HS-27A (cell line): ENCODE measurements at places on chromosomes 1 and 21.

DNA sequence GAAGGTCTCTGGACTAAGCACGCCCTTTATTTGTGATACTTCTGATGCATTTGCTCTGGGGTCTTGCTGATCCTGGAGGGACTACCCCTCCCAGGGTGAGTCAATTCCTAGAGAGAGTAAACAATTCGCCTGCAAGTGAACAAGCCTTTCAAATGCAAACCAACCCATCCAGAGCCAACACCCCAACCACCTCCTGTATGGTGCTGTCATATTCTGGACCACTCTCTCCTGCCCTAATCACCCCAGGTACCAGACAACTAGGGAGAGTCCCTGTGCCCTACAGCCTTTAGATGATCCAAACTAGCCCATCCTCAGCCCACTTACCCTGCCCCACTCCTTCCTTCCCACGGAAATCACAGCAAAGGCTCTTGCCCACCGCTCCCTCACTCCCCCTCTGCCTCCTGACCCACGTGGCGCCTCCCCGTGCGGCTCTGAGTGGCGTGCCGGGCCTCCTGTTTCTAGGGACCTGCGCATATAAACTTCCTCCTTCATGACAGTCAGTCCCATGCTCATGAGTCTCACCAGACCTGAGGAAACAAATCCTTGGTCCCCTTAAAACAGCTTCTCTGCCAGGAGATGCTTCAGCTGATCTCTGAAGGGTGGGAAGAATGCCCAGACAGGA lies 37.2 kb downstream of the ACTA1 start:
- no peak for DNase-seq

- DNase-seq = no peak
Measured at GRCh38 chr1:112938210-112938609, 17.8 kb downstream of the SLC16A1 start.

- DNase-seq = no peak
Measured at GRCh38 chr1:204584699-204585372, 68.6 kb downstream of the MDM4 start.

GRCh38 chr1:27299385-27300271 lies 22.3 kb upstream of the TMEM222 start:
- peak; percentile 66 for DNase-seq

DNA sequence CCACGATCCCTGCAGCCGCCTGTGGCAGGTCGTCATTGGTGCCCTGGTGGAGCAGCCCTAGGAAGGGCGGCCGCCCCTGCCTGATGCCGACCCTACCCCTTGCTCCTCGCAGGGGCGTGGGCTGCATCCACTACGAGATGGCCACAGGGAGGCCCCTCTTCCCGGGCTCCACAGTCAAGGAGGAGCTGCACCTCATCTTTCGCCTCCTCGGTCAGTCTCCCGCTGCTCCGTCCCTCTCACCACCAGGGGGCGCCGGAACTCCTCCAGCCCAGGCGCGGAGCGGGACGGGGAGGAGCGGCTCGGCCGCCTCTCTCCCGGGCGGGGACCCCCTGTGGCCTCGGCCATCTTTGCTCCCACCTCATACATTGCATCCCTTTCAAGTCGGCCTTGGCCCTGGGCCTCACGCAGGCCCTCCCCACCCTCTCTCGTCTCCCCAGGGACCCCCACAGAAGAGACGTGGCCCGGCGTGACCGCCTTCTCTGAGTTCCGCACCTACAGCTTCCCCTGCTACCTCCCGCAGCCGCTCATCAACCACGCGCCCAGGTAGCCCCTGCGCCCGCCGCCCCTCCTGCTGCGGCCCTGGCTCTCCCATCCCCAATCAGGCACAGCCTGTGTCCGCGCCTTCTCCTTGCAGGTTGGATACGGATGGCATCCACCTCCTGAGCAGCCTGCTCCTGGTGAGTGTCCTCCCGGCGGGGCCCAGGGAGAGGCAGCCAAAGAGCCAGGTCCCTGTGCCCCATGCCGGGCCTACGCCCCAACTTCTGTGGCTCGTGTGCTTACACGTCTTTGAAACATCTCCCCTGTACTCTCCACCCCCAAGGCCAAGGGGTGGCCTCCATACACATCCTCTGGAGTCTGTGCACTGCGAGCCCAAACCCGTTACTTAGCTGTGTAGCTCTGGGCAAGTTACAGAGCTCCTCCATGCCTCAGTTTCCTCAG lies 24.7 kb downstream of the CDK18 start:
- no peak for DNase-seq

DNA sequence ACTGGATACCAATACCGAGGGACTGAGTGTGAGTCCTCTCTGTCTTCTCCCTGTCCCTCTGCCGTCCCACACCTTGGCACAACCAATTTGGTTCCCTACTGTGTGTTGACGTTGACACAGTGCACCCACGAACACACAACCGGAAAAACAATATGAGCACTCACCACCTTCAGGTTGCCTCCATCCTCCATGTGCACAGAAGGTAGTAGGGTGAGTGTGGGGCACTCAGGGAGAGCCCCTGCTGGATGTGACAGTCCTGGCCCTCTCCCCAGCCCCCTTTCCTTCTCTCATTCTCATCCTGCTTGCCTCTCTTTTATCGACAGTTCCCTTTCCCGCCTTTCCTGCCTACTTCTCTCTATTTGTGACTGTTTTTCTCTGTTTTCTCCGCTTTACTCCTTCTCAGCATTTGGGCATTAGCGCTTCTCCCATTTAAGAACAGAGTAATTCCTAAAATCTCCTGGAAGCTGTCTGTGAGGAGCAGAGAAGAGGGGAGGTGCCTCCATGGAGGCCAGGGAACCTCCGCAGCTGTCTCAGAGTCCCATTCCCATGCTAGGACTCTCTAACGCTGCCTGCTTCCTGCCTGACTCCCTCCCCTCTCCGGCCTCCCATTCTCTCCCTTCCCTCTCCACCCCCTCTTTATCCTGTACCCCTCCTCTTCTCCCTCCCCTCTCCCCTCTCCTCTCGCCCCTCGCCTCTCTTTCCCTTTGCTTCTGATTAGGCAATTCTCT lies 16.4 kb downstream of the CADM3 start:
- DNase-seq = no peak

DNA sequence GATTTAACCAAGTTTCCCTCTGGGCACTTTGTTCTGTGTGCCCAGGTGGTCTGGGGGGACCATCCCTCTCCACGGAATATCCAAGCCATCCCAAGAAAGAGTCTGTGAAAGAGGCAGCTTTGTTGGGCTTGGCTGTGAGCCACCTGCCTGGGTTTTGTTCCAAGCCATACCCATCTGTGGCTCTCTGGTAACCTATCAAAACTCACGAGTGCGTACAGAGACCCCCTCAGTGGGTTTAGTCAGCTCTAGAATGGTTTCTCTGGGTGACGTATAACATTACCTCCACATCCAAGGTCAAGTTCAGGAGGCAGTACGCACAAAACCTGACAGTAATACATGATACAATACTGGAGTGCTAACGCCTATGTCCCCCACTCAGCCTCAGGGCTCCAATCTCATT lies 54.2 kb downstream of the DNTTIP2 start:
- DNase-seq = no peak

- no peak for DNase-seq
Measured at GRCh38 chr1:232715154-232715553, 85.2 kb upstream of the SIPA1L2 start.

DNA sequence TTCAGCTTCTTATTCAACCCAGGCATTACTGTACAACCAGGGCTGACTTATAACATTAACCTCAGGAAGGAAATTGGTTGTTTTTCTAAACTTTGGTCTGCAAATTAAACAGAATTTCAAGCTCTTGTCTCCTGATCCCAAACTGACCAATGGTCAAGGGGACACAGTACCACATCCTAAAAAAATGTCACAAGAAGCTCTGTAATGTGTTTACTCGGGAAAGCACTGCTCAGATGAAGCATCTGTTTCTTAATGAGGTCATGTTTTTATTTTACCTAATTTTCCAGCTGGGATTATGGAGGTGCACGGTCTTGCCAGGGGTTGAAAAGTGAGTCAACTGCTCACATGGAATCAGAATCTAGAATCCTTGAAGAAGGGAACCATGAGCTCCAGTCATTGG lies 18.7 kb downstream of the ADAMTS5 start:
- DNase-seq = no peak

- no peak for DNase-seq
Measured at GRCh38 chr21:42387843-42388340, 8.0 kb downstream of the TMPRSS3 start.

DNA sequence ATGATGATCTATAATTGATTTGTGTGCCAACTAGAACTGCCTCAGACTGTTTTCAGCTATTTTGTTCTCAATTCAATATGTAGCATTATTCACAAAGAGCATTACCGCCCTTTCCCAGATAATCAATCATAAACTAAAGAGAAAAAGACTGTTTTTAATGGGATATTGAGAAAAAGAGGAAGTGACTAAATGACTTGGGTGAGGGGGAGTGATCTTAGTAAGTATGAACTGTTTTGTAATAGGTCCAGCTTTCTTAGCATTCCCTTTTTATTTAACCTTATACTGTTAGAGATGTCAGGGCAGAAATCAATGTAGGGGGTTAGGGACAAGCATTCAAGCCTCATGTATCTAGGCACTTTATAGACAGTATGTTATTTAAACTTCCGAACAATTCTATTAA lies 157.8 kb upstream of the DPYD start:
- no peak for DNase-seq

- no peak for DNase-seq
Measured at GRCh38 chr21:37079211-37079824, 6.3 kb downstream of the TTC3 start.

DNA sequence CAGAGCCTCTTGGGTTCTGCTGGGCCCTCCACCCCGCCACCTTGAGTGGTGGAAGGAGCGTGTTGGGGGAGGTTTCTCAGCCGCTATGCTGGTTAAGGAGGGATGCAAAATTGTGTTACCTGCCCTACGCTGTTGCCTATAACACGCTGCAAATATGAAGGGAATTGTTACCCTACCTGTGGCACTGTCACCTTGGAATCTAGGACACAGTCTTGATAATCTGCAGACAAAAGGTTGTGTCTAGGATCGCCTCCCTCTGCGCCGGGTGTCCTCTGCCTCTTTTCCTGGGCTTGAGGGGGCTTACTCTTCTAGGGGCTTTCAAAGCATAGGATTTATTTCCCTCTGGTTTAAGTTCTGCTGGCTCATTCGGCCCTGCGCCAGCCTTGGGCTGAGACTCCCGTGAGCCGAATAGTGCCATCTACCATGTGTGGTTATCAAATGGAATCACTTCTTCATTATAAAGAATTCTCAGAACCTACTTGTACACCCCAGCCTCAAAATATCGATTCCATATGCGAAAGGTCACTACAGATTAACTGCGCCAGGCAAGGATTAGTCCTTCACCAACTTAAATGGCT lies 697 bp downstream of the SLC22A15 start:
- DNase-seq = no peak

- no peak for DNase-seq
Measured at GRCh38 chr21:24076179-24076578, 1531.1 kb downstream of the MRPL39 start.

- DNase-seq = no peak
Measured at GRCh38 chr1:56033321-56034037, 545.9 kb downstream of the PLPP3 start.

- no peak for DNase-seq
Measured at GRCh38 chr1:211715971-211716370, 40.5 kb upstream of the NEK2 start.

DNA sequence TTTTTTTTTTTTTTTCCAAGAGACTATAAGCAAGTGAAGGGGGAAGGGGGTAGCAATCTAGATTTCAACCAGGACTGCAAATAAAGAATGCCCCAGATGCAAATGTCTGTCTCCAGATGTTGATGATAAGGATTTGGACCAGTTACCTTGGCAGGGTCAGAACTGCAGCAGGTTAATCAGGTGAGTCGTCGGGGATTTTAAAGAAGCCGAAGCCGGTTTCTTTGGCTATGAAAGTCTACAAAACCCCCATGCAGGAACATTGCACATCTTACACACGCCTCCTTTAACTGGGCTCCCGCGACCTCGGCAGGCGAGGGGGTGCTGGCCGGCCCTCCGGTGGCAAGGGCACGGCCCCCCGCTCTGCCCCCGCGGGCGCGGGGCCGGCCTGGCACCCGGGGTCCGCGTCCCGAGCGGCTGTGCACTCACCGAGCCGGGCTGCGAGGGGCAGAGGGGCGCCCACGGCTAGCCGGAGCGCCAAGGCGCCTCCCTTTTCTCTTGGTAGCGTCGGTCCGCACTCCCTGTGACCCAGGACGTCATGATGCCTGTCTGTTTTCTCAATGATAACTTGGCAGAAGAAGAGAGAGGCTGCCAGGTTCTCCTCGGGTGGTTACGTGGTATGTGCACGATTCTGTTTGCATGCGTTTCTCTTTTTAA lies 366.3 kb upstream of the ESRRG start:
- no peak for DNase-seq

- DNase-seq = no peak
Measured at GRCh38 chr21:34936371-34936789, 112.7 kb downstream of the RUNX1 start.

GRCh38 chr1:77015748-77016341 lies 148.6 kb downstream of the ST6GALNAC5 start:
- DNase-seq = no peak

DNA sequence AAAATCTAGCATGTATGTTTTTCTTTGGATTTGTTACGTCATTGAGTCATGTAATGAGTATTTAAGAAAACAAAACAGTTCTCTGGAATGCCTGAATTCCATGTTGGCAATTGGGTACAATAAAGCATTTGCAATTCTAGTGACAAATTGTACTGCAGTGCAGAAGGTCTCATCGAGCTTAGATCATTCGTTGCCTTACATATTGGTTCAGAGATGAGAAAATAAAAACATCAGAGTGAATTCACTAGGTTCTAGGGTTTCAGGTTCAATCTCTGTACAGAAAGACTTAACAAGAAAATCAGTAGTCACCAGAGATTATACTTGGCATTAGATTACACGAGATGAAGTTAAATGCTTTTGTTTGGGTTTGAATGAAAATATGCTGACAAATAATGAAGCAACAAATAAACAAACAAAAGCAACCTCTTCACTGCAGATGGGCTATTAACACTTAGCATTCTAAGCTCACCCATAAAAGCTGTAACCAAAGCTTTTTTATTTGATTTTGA lies 124.7 kb downstream of the RYR2 start:
- no peak for DNase-seq

GRCh38 chr1:101006553-101006952 lies 19.0 kb downstream of the DPH5 start:
- DNase-seq = no peak

DNA sequence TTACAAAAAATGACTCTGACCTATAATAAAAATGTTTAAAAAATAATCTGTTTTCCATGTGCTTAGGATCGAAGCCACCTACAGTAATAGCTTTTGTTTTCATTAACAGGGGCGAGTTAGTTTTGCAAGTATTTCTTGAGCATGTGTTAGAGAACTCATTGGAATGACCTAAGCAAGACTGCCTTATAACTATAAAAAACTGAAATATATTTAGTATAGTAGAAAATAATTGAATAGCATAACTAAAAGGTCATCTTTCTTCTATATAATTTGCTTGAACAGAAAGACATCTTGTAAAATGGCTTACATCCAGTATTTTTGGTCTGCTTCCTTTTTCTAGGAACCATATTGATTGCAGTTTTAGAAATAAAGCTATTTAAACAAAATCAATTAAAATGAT lies 241.5 kb upstream of the NRIP1 start:
- no peak for DNase-seq

DNA sequence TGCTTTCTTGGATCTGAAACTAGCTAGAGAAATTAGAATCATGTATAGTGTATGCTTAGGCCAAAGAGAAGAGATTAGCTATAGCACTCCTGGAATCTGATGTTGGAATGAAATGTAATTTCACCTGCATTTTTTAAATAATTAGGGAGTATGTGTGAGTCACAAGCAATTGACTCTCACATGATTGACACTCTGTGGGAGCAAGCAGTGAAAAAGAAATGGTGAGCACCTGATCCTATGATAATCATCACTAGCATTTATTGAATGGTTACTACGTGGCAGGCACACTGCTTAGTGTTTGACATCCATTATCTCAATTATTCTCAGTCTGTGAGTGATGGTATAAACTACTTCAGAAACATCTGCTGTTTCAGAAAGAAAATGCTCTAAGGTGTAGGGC lies 176.6 kb downstream of the NRIP1 start:
- DNase-seq = no peak
